ACHN (cell line): ENCODE measurements at places on chromosomes 6 and 20.

- no peak for DNase-seq
These were observed 578 bp downstream of the CD93 start for GRCh38 chr20:23085436-23086055.

DNA sequence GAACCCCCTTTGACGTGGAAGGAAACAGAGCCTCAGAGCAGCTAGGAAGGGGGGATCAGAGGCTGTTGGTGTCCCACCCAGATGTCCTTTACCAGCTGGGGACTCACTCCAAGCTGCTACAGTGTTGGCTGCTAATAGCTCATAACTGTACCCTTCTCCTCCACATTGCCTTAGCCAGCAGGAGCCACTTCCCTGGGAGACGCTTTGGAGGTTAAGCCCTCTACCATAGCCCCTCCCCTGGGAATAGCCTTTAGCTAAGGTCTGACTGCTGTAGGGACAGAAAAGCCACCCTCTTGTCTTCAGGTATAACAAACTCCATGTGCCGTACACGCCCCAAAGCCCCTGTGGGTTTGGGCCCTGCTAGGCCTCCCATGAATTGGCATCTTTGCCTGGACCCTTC, 238.6 kb downstream of the LRFN2 start:
- DNase-seq, result no peak

GRCh38 chr6:55963301-55963700, 87.9 kb upstream of the BMP5 start:
- peak; percentile 6 for DNase-seq

DNA sequence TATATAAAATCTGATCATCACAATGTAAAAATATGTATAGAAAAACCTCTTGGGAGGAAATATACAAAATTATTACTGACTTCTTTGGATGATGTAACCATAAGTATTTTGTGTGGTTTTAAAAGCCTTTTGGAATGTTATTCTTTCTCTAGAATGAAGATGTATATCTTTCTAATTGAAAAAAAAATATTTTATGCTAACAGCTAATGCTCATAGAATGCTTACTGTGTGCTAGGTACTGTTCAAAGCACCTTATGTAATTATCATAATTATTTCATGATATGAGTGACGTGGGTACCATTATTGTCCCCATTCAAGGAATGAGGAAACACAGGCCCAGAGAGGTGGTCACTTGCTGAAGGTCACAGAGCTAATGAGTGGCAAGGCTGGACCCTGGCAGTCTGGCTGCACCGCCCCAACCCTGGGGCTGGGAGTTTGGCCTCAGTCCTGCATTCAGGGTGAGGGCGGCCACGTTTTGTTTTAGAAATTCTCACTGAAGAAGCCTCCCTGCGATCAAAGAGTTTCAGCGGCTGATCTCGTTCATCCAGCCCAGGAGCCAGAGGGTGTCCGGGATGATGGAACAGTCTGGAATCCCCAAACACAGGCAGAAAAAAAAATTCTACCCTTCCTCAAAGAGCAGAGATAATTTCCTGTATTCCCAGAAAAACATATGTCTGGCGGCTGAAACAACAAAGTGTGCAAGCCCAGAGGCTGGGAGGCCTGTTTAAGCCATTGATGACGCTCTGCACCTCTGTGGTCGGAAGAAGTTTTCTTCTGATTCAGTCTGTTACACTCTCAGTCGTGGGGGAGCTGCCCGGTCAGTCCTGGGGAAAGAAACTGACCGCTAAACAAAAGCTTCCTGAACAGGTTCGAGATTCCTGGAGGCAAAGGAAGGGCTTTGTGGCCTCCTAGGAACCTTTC, 37.3 kb downstream of the TFEB start:
- DNase-seq, result no peak

- no peak for DNase-seq
These were observed 29.0 kb downstream of the FAM50B start for GRCh38 chr6:3878048-3878666.

GRCh38 chr20:48139262-48140041, 354.2 kb upstream of the SULF2 start:
- no peak for DNase-seq

GRCh38 chr6:114987281-114987680, 644.5 kb upstream of the HS3ST5 start:
- DNase-seq, result no peak

GRCh38 chr20:43751167-43752050, 24.6 kb upstream of the GTSF1L start:
- no peak for DNase-seq

- DNase-seq, result no peak
These were observed 12.3 kb upstream of the CBFA2T2 start for GRCh38 chr20:33477386-33478234.

GRCh38 chr6:3410385-3411360, 46.2 kb downstream of the SLC22A23 start:
- peak; percentile 49 for DNase-seq

- DNase-seq, result peak; percentile 11
These were observed 140.3 kb downstream of the COL12A1 start for GRCh38 chr6:75065523-75065922.

DNA sequence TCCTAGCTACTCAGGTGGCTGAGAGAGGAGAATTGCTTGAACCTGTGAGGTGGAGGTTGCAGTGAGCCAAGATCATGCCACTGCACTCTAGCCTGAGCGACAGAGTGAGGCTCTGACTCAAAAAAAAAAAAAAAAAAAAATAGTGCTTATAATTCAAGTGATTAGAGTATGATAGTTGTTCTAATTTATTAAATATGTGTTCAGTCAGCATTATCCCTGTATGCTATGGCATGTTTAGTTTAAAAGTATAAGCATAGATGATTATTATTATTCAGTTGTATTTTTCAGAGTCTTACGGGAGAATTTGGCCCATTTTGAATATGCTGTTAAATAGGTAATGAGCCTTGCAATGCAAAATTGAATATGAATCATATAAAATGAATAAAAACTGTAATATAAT, 64.8 kb downstream of the UBR2 start:
- DNase-seq, result no peak

GRCh38 chr6:157246048-157246630, 77.2 kb downstream of the TMEM242 start:
- no peak for DNase-seq

- DNase-seq, result no peak
These were observed 332.5 kb downstream of the CD83 start for GRCh38 chr6:14450133-14450504.

- no peak for DNase-seq
These were observed 773 bp upstream of the EPB41L2 start for GRCh38 chr6:131063764-131064272.

GRCh38 chr6:3527651-3527977, 70.8 kb upstream of the SLC22A23 start:
- DNase-seq, result no peak

DNA sequence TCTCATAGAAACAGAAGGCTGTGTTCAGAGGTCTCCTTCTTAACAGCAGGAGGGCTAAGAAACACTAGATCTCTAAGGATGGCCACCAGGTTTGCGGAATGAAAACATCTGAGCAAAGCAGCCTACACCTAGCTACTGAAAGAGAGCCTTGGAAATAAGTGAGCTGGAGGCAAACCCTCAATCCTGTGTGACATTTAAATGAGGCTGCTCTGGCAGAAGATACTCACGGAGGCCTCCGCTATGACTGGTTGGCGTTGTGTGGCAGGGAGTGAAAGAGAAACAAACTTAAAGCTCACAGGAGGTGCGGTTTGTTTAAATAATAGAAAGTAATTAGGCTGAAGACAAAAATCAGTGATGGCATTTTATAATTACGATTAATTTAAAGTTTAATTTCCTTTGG, 162.0 kb upstream of the RNF217 start:
- no peak for DNase-seq

DNA sequence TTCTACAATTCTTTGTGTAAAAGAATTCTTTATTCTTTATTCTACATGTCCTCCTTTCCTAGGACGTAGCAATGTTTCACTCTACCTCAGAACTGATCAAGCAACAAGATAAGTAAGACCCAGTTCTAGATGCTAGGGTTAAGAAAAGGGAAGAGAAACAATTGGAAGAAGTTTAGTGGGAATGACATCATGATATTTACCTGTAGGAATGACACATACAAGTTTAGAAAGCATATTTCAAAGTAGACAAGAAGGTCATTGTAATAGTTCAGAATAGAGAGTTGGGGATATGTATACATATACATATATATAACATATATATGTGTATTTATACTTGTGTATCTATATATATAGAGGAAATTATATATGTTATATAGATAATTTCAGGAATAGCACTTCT, 43.4 kb upstream of the LRRC1 start:
- DNase-seq, result no peak

DNA sequence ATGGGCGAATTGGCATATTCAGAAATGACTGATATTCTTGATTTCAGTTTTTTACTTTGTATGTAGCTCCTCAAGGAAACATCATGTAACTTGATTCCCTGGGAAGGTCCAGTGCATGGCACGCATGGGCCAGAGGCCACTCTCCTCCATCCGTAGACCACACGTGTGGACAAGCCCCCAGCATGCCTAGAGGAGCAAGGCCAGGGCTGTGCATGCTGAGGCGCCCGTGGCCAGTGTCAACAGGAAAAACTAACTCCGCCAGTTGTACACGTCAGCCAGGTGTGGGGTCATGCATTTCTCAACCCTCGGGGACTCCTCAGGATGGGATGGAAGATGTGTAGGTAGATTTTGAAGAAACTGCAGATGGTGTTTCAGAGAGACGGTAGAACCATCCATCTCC, 37.8 kb upstream of the CD93 start:
- no peak for DNase-seq

- no peak for DNase-seq
These were observed 3.7 kb upstream of the CST11 start for GRCh38 chr20:23456409-23456808.

GRCh38 chr20:32278199-32278643, 770 bp downstream of the KIF3B start:
- no peak for DNase-seq

DNA sequence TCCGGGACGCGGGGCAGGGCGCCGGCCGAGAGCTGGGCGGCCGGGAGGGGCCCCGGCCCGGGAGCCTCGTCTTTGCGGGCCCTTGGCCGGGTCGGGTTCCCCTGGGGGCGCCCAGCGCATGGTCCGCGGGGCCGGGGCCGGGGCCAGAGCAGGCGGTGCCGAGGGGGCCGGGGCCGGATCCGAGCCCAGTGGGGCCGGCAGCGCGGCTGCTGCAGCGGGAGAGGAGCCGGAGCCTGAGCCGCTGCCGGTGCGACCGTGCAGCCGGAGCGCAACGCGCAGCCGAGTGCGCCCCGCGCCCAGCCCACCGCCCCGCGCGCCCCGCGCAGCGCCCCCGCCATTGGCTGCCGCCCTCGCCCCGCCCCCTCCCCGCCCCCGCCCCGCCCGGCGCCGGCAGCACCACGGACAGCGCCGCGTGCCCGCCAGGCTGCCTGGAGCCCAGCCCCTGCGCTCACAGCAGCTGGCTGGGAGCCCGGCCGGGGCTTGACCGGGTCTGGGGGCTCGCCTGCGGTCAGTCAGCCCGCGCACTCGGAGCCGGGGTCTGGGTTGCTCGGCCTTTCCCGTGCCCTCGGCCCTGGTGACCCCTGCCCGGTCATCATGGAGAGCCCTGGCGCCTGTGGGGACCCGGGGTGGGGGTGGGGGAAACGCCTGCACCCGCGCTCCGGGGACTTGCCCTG, at the start of gene HRH3:
HRH3 (minus strand) TSS at position 287 of the 674 bp plus-strand sequence. CDS start 308 bp downstream, outside the sequence.
- peak; percentile 32 for DNase-seq

DNA sequence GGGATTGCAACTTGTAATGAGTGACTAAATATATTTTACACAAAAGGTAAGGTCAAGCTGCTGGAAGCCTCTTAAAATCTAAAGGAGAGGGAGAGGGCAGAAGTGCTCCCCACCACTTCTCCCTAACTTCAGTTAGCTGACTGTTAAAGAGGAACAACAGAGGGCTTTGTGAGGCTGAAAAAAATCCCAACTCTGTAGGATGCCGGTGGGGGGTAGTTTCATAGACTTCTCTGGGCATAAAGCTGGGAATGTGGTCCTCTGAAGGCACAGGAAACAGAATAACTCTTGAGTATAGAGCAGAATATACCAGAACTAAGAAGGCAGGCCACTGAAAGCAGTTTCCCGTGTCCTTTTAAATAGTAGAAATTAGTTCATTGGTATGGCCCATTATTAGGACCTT, 71.6 kb downstream of the KIF6 start:
- no peak for DNase-seq

- no peak for DNase-seq
These were observed 4.4 kb downstream of the CAP2 start for GRCh38 chr6:17397764-17398194.

DNA sequence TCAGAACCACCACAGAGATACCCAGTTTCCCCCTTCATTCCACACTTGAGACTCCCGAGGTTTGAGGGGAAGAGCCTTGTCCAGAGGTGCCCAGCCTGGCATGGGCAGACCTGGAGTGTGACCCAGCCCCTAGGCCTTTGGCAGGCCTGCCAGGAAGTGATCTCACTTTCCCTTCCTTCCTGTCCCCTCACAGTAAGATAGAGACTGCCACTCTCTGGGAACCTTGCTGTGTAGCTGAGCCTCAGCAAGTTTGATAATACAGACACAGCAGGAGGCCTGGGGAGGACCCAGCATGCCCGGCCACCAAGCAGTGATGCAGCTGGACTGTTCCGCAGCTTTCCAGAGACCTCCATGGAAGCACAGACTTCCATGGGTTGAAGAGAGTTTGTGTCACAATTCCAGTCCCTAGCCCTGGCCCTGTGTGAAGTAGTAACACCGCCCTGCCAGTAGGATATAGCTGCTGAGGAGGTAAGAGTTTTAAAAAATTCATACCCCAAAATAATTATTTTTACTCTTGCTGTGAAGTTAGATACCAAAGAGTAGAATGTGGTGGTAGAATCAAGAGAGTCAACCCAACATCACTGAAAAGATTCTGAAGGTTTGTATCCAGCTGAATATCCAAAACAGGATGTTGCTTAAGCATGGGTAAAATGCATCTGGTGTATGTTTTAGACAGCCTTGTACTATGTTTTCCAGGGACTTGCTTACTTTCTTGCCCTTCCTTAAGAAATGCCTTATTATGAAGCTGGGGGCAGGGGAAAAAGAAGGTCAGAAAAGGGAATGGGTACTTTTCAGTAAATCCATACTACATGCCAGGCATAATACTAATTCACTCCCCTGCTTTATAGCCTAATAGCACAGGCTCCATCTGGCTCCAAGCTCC, 16.3 kb downstream of the PKIG start:
- DNase-seq, result no peak

- DNase-seq, result no peak
These were observed 39.8 kb upstream of the SNAP25 start for GRCh38 chr20:10178727-10179313.

DNA sequence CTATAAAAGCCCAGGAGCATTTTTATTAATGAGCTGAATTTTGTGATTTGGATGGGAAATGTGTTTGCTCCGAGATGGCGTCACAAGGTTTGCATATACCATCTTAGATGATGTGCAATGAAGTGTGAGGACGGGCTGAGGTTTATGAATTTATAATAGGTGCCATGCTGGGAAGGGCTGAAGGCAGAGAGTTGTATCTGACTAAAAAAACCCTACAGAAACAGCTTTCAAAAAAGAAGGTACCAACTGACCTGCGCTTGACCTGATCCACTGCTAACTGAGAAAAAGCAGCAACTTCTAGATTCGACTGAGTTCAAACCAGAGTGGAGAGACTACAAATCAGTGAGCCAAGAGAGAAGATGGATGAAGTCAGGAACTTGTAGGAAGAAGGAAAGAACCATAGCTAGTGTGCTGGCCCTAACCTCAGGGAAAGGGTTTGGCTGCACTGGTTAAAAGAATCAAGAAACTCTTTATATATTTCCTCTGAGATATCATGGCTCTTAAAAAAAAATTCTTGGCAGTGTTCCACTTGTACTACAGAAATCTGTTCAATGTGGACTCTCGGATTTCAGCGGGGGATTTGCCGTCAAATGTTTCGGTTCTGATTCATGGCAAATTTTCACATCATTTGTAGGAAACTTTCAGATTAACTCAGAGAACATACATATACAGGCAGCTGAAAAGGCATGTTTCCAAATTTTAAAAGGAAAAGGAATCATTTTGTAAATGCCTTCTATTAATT, 56.5 kb upstream of the HDGFL1 start:
- DNase-seq, result no peak
